ENCODE measurements at places on chromosomes 16 and 17.

- DNase-seq: no peak
These were observed 119.3 kb downstream of the STX8 start for GRCh38 chr17:9456330-9456729.

- DNase-seq: peak; percentile 24
These were observed 641 bp downstream of the SBK1 start for GRCh38 chr16:28292731-28293600.

DNA sequence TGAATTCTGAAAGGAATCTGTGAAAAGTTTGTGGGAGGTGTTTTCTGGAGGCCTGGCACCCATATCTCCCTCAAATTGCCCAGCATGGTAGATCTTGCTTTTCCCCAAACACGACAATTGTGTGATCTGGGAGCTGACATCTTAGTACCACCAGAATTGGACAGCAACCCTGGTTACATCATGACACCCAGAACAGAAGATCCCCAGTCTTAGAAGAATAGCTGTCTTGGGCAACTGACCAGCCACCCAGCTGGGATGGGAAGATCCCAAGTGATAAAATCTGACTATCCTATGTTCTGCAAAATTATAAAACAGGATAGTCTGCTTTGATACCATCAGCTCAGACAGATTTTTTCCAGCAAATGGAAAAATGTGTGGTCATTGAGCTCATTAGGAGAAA lies 235.3 kb downstream of the CDH13 start:
- no peak for DNase-seq

- DNase-seq: no peak
These were observed 27.8 kb downstream of the BCL7C start for GRCh38 chr16:30866031-30866430.

- no peak for DNase-seq
These were observed 73.2 kb upstream of the SALL1 start for GRCh38 chr16:51224317-51224716.

GRCh38 chr17:7747635-7748071 lies 30.1 kb downstream of the DNAH2 start:
- DNase-seq: no peak

Data from activated B cell treated with CpG ODN at 0.5 μM for 24 hours (primary cell).